ENCODE measurements at places on chromosomes 1 and 21. TPM values are rescaled to one million over a fixed set of nuclear protein-coding genes. Genes with fewer than 3 reads are reported as not detected.

GRCh38 chr1:223223091-223223995 is 80.3 kb upstream of the TLR5 start:
- DNase-seq, result no peak

GRCh38 chr1:176998183-176998795 is 166.2 kb downstream of the ASTN1 start:
- DNase-seq, result no peak

DNA sequence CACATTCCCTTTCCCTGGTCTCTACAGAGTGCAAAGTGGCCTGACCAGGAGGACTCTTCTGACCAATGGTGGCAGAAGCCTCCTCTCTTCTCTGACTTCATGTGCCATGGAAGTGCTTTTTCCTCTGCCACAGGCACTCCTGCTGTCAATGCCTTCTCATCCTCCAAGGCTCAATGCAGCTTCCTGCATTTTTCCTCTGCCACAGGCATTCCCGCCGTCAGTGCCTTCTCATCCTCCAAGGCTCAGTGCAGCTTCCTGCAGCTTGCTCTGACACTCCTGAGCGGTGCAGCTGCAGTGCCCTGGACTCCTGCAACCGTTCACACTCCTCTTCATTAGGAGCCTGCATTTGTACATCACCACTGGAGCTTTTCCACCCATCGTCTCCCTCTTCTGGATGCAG is 4.7 kb upstream of the ADARB1 start:
- DNase-seq, result no peak

- peak; percentile 93 for DNase-seq
These were observed 2.8 kb downstream of the KCNN3 start for GRCh38 chr1:154867064-154867825.

DNA sequence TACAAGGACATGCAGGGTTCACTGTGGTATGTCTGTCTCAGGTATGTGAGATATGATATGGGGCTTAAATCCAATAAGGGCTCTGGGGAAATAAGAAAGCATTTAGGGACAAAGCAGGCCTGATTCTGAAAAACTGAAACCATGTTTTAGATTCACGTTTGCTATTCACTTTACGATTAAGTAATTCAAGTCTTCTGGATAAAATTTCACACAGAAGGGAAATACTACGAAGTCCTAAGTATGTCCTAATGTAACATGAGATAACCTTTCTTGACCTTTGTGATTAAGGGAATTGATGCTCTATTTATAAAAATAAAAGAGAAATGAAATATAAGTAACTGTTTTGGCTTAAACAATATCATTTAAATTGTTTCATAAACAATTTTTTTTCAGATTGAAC is 55.4 kb downstream of the HNRNPR start:
- DNase-seq, result no peak

GRCh38 chr1:204337583-204337982 is 22.1 kb downstream of the PLEKHA6 start:
- no peak for DNase-seq

- DNase-seq, result no peak
These were observed 2.9 kb upstream of the ETNK2 start for GRCh38 chr1:204154568-204155255.

The CTSS gene
- total RNA-seq, result 14.2 TPM

The IVL gene
- total RNA-seq, result not detected

GRCh38 chr1:151693057-151693651 is 23.4 kb downstream of the CELF3 start:
- DNase-seq, result no peak

Data from SJCRH30 (cell line).